ENCODE measurements at places on chromosomes 3 and 15. TPM values are rescaled to one million over a fixed set of nuclear protein-coding genes. Genes with fewer than 3 reads are reported as not detected.

Gene ARL8B
- total RNA-seq, result 41.9 TPM

Gene CHRM5
- not detected for total RNA-seq

Gene TTLL13
- total RNA-seq, result 0.34 TPM

Gene CIDEC
- not detected for total RNA-seq

All from T-helper 2 cell treated with Interferon-gamma antibody and Interleukin-4, amounts not matched to agents 100 ng/mL and 5 ng/mL, for 36 hours (primary cell).